ENCODE measurements at places on chromosomes 3 and 15. TPM values are rescaled to one million over a fixed set of nuclear protein-coding genes. Genes with fewer than 3 reads are reported as not detected.

DNA sequence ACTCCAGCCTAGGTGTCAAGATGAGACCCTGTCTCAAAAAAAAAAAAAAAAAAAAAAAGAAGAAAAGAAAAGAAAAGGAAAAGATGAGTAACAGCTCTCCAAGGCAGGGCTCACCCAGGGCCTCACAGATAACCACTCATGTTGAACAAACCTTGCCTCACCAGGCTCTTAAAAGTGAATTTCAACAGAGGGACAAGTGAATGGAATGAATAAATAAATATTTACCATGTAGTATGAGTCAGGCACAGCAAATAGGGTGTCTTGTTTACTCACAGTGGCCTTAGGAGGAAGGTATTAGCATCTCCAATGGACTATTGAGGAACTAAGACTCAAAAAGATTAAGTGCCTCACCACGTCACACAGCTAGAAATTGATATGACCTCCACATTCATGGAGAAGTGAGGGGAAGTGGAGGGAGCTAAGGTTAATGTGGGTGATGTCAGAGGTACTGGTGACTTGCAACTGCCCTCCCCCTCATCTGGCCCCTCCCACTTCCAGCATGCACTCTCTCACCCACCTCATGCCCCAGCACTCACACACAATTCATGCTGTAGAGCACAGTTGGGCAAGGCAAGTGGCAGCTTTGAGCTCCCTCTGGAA lies 255.5 kb downstream of the UACA start:
- DNase-seq = peak; percentile 83
- H3K27me3 ChIP-seq = no peaks in the 10 kb centered on the region
- no peak overlapping the region for H3K27ac ChIP-seq
- H3K4me3 ChIP-seq = no peak overlapping the region
- no peaks in the 10 kb centered on the region for H3K36me3 ChIP-seq

DNA sequence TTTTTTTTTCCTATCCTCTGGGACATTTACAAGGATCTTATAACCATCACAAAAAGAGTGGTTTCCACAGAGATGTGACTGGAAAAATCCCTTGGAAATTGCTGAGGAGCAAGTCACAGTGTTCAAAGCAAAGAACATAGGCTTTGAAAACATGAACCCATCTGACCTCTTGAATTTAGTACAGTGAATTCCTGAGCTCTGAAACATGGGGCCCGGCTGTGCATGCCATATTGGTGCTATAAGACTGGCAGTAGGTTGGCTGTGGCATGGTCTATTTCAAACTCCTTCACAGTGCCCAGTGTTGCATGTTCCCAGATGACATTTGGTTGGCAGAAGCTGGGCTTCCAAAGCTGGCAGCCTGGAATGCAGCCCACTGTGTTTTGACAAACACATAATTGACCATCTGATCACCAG lies 202.2 kb downstream of the TIGIT start:
- no peak for DNase-seq
- H3K4me3 ChIP-seq = no peak overlapping the region
- H3K27ac ChIP-seq = no peak overlapping the region
- no peaks in the 10 kb centered on the region for H3K27me3 ChIP-seq

- DNase-seq = no peak
- no peaks in the 10 kb centered on the region for H3K4me1 ChIP-seq
- no peak overlapping the region for H3K27ac ChIP-seq
- H3K27me3 ChIP-seq = no peaks in the 10 kb centered on the region
- H3K4me3 ChIP-seq = no peak overlapping the region
Observed at GRCh38 chr3:187490366-187490765, 122.2 kb downstream of the RTP4 start.

Gene GPR27
- 2.8 TPM for total RNA-seq

GRCh38 chr3:185988080-185988815 lies 50.4 kb upstream of the TRA2B start:
- no peaks in the 10 kb centered on the region for H3K27me3 ChIP-seq
- no peak overlapping the region for H3K27ac ChIP-seq
- H3K4me3 ChIP-seq = no peak overlapping the region
- H3K36me3 ChIP-seq = no peaks in the 10 kb centered on the region
- no peak for DNase-seq

Gene SLC6A11
- 0.18 TPM for total RNA-seq

DNA sequence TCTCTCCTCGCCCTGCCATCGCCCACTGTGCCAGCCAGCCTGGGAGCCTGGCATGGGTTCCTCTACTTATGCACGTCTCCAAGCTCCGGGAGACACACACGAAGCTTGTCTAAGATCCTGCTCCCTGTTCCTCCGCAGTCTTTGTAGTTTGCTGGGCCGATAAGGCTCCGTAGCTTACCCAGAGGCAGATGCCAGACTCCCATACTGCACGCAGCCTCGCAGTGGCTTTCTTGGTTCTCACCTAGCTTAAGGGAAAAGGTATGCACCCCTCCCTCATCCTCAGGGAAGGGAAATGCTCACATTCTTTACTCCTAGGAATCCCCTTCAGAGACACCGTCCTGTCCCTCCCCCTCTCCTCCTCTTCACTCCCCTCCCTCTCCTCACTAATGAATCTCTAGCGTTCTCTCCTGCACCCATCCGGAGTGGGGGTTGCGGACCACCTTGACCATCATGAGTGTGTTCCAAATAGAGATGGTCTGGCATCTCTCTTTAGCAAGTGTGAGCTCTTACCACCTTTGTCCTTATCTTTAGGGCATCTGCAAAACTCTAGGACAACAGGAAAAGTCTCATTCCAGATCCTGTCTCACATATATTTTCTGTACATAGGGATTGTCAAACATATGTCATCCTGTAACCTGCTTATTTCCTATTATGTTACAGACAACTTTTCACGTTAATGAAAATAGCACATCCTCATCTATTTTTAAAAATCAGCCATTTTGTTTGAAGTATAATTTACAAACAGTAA lies 56.5 kb downstream of the TMEM266 start:
- H3K27ac ChIP-seq = no peak overlapping the region
- H3K4me3 ChIP-seq = no peak overlapping the region
- no peaks in the 10 kb centered on the region for H3K4me1 ChIP-seq
- peaks cover 12% of the 10 kb centered on the region for H3K27me3 ChIP-seq

GRCh38 chr15:74235962-74236361 lies at the start of gene CCDC33:
CCDC33 (plus strand) TSS chr15:74236326; CDS start chr15:74236720, 394 bp downstream.
- DNase-seq = peak; percentile 91
- no peak within 1 kb of the TSS for H3K4me3 ChIP-seq
- peak within 1 kb of the TSS; percentile 47 for H3K27ac ChIP-seq
- H3K4me1 ChIP-seq = peaks cover 23% of the 10 kb centered on the region

- H3K4me1 ChIP-seq = peaks cover 15% of the 10 kb centered on the region
- H3K36me3 ChIP-seq = no peaks in the 10 kb centered on the region
- no peak for DNase-seq
- peak overlapping the region; percentile 95 for H3K27ac ChIP-seq
Observed at GRCh38 chr3:195543500-195544229, 540 bp upstream of the PPP1R2 start.

Gene IMPG2
- total RNA-seq = 0.73 TPM
